ENCODE measurements at places on chromosomes 2 and 18.

DNA sequence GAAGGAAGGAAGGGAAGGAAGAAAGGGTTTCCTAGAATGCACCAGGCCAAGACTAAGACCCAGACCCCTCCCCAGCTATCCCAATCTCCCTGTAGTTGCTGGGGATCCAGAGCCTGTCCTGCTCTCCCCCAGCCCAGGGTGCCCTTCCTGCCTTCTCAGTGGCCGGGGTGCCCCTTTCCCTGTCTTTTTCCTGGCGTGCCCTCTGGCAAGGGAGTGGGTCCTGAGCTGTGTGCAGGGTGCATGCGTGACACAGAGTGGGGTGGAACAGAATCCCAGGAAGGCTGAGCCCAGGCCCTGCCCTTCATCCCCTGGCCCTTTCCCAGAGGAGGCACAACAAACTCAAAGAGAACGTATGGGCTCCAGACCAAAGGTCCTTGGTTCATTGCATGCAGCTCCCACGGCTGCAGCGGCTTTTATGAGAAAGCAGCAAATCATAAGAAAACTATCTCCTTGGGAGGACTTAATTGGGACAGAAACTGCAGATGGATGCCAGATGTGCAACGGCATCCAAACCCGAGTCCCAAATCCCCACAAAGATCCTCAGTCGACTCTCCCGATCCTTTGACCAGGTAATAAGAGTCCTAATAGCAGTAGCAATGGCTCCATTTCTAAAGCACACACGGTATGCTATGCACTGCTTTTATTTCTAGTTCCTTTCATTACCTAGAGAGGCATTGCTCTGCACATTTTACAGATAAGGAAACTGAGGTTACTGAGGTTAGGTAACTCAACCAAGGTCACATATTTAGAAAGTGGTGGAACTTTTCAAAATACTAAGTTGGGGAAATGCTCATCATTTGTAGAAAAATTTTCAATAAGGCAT is 12.7 kb upstream of the ARID5A start:
- no peak for DNase-seq

GRCh38 chr2:64336171-64336570 is 117.8 kb upstream of the LGALSL start:
- no peak for DNase-seq

DNA sequence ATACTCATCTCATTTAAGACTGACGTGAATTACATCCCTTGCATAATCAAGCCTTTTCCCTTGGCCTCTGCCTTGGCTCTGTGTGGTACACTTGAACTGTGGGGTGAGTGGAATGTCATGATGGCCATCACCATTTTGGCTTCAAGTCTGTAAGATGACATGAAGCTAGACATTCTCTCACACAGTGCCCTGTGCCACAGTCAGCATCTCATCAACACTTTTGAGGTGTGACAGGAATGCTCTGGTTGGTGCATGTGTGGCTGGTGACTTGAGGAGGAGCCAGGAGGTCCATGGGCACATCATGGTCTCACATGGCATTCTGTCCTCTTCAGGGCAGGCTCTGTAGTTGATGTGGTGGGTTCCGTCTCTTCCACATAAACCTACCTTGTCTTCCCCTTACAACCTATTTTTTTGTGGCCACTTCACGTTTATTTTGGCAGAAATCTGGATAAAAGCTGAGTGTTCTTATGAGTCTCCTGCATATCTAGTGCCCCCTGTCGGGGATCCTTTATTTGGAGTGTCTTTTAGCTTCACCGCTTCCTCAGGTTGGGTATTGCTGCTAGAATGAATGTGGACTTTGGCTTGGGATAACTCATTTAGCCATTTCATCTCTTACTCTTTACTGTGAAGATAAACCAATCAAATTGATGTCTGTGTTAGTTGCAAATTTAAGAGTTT is 28.1 kb downstream of the MAP4K4 start:
- no peak for DNase-seq

GRCh38 chr2:237637429-237638135 is 10.2 kb downstream of the LRRFIP1 start:
- DNase-seq, result no peak

DNA sequence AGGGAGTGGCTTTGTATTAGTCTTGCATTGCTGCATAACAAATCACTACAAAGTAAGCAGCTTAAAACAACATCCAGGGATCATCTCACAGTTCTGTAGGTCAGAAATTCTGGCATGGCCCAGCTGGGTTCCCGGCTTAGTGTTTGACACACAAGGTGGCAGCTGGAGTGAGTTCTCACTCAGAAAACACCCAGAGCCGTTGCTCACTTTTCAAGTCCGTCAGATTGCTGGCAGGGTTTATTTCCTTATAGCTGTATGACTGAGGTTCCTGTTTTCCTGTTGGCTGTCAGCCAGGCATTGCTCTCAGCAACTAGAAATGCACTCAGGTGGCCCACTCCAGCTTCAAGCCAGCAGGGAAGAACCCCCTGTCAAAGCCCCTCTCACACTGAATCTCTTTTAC is 324.1 kb downstream of the CCDC178 start:
- DNase-seq, result no peak

GRCh38 chr2:429575-430254 is 141.8 kb upstream of the ALKAL2 start:
- no peak for DNase-seq

DNA sequence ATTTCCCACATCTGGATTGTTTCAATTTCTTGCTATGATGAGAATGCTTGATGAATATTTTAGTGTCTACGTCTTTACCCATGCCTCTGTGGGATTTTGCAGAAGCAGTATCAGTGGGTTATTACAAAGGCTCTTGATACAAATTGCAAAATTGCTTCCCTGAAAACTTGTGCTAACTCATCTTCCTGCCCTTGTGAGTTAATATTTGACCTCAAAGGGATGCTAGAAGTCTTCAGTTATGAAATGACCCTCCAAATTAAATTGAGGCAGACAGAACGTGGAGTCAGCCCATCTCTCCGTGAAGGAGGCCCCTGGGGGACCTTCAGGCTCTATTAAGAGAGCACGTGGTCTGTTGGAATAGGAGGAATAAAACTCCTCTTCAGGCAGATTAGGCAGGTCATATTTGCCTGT is 239.2 kb upstream of the HS6ST1 start:
- no peak for DNase-seq

DNA sequence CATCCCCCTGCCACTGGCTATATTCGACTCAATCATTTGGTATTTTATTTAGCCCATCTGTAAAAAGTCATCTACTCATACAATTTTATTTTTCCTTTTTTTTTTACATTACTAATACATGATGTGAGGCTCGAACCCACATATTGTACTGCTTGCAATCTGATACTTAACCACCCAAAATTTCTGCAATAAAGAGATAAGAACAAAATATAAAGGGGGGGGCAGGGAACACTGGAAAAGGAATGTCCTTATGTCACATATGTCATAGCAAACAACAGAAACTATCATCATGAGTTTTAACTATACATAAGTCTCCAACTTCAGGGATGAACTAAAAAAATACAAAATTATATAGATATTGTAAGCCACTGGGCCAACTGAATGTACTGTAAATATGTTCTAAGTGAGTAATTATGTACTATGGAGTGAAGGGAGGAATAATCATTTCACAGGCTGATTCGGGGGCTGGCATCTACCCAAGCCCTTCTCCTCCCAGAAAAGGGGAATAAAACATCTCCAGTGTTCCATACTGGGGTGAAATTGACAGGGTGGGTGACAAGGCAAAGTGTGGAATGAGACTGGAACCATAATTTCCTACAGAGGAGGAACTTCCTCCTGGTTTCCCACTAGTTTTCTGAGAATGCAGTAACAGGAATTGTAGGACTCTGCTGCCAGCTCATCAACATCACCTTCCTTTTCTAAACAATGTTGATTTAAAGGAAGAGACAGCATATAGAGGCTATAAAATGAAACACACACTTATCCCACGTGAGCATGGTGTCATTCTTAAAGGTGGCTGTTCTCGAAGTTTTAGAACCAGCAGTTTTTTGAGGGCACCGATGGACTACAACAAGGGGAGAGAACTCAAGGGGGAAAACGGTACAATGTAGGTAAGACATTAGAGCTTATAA is 79.5 kb downstream of the FARSB start:
- DNase-seq, result no peak

DNA sequence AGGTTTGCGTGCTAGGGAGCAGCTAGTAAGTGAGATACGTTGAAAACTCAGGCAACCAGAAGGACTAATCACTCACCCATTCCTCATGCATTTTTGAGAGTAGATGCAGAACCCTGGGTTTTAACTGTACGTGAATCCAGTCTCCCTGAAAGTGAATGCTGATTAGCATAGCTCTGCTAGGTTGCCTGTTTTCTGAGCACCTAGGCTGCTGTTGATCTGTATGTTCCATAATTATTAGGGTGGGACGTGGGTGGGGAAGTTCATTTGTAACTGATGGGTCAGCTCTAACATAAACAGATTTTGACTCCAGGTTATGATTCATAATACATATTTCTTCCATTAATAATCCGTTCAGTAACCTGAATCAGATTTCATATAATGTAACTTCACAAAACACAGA is 379.0 kb upstream of the FANCL start:
- DNase-seq, result no peak

DNA sequence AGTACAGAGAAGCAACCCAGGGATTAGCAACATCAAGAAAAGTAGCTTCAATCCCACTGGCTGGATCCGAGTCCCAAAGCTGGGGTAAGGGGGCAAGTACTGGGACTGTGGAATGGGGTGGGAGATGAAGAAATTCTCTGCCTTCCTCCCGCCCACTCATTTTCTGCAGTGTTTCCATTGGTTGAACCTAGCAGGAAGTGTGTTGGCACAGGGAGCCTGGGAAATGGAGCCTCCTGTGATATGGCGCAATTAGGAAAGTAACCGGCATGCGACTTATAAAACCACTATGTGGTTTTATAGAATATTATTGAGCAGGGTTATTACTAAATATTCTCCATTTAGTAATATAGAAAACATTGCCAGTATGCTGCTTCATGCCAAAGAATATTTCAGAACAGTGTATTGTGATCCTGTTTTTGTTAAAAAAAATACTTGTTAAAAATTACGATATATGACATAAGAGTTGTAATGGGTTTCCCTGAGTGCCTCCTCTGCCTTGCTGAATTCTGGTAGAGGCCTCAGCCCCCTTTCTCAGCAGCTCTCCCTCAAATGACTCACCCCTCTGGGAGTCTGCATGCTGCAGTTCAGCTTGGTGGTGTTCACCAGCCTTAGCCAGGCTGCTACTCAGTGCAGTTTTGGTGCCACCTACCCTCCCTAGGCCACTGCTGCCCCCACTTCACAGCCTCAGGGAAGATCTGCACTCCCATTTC is 60.5 kb downstream of the HK2 start:
- no peak for DNase-seq

- DNase-seq, result no peak
Observed at GRCh38 chr2:120770641-120771040, 35.0 kb downstream of the GLI2 start.

- DNase-seq, result no peak
Observed at GRCh38 chr2:198325359-198325758, 521.0 kb downstream of the PLCL1 start.

DNA sequence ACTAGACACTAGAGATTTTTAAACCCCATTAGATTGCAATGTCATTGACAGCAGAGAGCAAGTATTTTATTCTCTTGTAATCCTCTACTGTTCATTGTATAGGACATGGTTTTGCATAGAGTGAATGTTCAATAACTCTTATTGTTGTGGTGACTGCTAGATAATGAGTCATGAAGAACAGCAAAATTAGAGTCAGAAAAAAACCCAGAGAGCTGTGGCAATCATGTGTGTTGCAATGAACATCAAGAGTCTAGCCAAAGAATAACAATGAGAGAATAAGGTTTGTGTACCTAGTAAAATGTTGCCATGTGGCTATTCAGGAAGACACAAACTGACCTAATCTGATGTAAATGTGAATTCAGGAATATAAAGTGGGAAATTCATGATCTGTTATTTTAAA is 684.0 kb downstream of the DSC3 start:
- DNase-seq, result no peak

- no peak for DNase-seq
Observed at GRCh38 chr2:31134480-31134879, 3.8 kb downstream of the GALNT14 start.

- no peak for DNase-seq
Observed at GRCh38 chr18:72155327-72155726, 388.8 kb downstream of the CBLN2 start.

- DNase-seq, result no peak
Observed at GRCh38 chr2:172431463-172431862, 4.1 kb downstream of the ITGA6 start.

DNA sequence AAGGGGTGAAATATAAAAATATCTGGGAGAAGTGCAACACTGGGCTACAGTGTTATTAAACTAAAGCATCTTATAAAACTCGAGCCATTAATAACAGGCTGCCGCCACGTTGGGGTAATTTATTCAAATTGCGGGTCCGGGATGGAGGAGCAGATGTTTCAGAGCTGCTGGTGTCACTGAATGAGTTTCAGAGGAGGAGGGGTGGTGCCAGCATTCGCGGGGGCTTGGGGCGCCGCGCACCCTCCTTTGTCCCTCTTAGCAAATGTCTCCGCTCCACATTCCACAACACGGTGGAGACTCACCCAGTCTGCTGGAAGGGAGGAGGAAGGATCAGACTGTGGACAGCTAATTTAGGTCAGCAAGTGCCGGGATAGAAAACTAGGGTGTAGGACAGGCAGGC is 260.5 kb downstream of the CELF4 start:
- no peak for DNase-seq

GRCh38 chr2:61799099-61799498 is 54.8 kb downstream of the FAM161A start:
- DNase-seq, result no peak

DNA sequence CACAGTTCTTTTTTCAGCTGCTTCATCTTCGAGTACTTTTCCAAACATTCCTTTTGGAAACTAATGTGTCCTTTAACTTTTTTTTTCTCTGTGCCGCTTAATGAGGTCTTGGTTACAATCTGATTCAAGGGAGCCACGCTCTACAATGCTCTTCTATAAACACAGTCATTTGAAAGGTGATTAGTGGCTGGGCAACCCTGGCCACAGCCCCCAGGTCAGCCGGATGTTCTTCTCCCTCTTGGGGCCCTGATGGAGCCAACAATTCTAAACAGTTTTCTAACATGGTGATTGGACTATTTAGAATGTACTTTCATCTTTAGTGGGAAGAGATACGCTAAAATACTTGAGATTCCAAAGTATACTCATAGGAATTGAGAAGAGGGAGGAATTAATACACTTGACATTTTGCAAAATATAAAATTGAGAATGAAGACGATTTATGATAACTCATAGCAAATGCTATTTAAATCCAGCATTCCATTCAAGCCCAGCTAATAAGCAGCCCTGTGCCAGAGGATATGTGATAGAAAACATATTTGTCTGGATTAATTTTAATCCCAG is 83.7 kb upstream of the MBOAT2 start:
- DNase-seq, result no peak

GRCh38 chr2:142290931-142291330 is 160.1 kb upstream of the LRP1B start:
- DNase-seq, result no peak

- no peak for DNase-seq
Observed at GRCh38 chr2:237664151-237664550, 36.8 kb downstream of the LRRFIP1 start.

Data from stimulated activated CD8-positive, alpha-beta memory T cell treated with anti-CD3 and anti-CD28 coated beads, Interleukin-4, amount 100 ng/mL, for 4 hours (primary cell).